Smooth muscle cell of trachea (primary cell): ENCODE measurements at places on chromosomes 2 and 18. TPM values are rescaled to one million over a fixed set of nuclear protein-coding genes. Genes with fewer than 3 reads are reported as not detected.

The EVX2 gene
- total RNA-seq: not detected in 2 replicates

The CRACDL gene
- total RNA-seq: under 0.01 TPM in 1 of 2 replicates, not detected in the other

The COLEC12 gene
- total RNA-seq: 122 and 177 TPM in 2 replicates

The SLC19A3 gene
- total RNA-seq: 0.17 and 0.29 TPM in 2 replicates

The SCN3A gene
- 0.50 and 1.3 TPM in 2 replicates for total RNA-seq

The CFAP221 gene
- total RNA-seq: not detected in 2 replicates

The SKOR2 gene
- total RNA-seq: not detected in 2 replicates

The PKDCC gene
- total RNA-seq: 55.1 and 129 TPM in 2 replicates
